DMS53 (cell line): ENCODE measurements at places on chromosomes 12 and 14.

GRCh38 chr14:96362071-96362964 is 823 bp downstream of the ATG2B start:
- peak; percentile 86 for DNase-seq

DNA sequence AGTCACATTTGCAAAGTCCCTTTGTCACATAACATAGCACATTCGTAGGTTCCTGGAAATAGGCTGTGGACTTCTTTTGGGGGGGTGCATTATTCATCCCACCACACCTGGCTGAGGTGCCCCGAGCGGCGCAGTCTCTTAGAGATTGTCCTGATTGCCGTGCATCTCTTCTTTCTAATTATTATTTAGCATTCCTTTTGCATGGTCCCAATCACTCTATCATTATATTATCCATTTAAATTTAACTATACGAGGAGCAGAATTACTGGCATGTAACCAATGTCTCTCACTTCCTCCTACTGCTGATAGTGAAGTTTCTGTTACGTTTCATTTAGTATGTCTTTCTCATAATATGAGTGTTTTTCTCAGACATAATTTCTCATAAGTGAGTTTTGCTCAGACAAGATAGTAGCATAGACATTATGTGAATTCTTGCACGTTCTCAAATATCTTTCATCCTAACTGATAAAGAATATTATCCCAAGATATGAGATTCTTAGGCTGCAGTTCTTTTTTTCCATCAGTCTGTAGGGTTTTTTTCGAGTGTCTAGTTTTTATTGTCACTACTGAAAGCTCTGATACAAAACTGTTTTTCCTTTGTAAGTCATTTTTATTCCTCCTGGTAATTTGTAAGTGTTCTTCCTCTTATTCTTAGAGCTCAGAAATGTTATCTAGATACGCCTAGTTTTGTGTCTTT is 444.3 kb downstream of the NELL2 start:
- no peak for DNase-seq

DNA sequence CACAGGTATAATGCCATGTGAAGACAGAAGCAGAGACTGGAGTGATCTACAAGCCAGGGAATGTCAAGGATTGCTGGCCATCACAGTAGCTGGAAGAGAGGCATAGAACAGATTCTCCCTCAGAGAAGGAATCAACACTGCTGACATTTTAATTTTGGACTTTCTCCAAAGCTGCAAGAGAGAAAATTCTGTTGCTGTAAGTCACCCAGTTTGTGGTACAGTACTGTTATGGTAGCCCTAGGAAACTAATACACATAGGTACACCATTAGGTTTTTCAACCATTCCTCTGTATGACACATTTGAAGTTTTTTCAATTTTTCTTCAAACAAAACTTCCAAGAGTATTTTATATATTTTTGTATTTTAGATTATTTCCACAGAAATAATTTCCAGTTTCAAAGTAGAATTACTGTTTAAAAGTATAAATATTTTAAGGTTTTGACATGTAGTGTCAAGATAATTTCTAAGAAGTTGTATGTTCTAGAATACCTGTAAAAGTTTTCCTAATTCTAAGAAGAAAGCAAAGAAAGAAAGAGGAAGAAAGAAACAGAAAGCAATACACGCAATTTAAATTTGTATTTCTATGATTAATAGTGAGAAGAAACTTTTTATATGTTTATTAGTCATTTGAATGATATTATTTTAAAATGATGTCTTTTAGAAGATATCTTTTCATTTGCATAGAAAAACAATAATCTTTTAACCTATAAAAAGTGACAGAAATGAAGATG is 64.9 kb upstream of the CATSPERB start:
- no peak for DNase-seq

DNA sequence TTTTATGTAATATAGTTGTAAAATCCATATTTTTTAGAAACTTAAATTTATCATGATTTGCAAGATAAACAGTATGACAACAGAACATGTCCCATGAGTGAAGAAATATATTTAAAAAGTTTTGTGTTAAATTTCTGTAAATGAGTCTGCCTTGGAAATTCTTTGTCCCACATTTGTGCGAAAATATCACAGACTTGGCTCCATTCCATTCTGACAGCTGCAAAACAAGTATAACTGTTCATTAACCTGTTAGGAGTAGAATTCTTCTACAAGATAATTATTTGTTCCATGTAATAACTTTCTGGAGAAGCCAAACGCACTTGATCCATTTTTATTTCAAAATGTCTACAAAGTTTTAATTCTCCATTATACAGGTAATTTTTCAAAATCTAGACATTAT is 37.9 kb downstream of the MDM1 start:
- DNase-seq, result no peak

DNA sequence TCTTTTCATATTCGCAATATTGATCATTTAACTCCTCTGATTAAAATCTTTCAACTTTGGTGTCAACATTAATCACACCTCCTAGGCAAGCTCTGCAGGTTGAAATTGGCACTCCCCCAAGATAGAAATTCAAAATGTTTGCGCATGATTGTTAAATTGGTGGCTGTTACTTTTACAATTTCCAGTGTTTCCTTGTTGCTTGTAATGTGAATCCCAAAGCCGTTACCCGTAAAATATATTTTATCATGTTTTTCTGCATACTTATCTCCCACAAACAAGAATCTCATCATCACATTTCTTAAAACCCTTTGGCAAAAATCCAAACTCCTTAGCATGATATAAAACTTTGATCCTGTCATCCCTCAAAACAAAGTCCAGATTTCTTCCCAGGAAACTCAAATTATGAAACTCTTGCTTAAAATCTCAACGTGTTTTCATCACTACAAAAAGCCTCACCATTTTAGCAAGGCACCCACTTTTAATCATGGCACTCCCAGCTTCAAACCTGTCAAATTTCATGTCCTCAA is 14.7 kb downstream of the RTL1 start:
- no peak for DNase-seq

- no peak for DNase-seq
Measured at GRCh38 chr12:125159702-125160101, 94.5 kb downstream of the AACS start.

- DNase-seq, result no peak
Measured at GRCh38 chr14:50348933-50349332, 36.8 kb downstream of the DMAC2L start.

- no peak for DNase-seq
Measured at GRCh38 chr12:54413284-54414190, 5.5 kb downstream of the ITGA5 start.

GRCh38 chr12:68206446-68206845 is 19.2 kb downstream of the IL26 start:
- DNase-seq, result peak; percentile 44

DNA sequence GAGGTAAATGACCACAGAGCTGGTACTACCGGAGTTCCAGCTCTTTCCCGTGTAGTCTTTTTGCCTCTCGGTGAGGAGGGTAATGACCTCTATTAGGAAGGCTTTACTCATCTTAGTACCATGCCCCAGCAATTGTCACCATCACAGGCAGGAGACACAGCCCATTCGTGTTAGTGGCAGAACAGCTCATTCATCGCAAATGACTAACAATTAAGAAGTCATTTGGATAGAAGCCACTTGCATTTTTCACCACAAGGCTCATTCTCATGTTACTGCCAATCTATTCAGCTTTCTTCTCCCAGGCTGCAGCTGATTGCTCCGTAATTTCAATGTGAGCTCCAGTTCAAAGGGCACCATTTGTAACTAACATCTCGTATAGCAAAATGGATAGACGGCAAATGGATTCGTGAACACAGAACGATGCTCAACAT is 718.8 kb upstream of the TMEM132C start:
- DNase-seq, result peak; percentile 26

- no peak for DNase-seq
Measured at GRCh38 chr12:84198294-84198946, 714.2 kb downstream of the SLC6A15 start.

DNA sequence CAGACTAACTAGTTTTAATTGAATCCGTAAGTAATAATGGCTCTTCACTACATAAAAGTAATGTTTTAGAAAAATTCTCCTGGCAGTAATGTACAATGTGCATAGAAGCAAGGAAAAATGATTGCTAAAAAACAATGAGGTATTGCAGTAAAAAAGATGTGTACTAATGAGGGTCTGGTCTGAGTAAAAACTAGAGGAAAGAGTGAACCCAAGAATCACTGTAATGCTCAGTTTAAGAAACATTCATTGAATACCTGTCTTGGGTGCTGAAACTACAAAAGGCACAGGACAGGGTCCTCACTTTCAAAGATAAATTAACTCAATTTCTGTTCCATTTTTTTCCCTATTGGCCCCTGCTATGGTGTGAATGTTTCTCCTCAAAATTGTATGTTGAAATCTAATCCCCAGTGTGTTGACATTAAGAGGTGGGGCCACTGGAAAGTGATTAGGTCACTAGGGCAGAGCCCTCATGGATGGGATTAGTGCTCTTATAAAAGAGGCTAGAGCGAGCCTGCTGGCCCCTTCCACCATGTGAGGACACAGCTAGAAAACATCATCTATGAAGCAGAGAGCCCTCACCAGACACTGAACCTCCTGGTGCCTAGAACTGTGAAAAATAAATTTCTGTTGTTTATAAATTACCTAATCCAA is 51.6 kb downstream of the RPS6KA5 start:
- peak; percentile 58 for DNase-seq

DNA sequence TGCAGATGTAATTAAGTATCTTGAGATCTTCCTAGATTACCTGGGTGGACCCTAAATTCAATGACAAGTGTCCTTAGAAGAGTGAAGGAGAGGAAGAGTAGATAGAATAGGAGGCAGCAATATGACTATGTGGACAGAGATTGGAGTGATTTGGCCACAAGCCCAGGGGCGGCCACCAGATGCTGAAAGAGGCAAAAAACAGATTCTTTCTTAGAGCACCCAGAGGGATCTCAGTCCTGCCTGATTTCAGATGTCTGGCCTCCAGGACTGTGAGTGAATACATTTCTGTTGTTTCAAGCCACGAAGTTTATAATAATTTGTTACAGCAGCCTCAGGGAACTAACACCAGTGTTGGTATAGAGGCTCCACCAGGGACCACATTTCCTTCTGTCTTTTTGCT is 67.3 kb downstream of the DACT1 start:
- DNase-seq, result no peak

DNA sequence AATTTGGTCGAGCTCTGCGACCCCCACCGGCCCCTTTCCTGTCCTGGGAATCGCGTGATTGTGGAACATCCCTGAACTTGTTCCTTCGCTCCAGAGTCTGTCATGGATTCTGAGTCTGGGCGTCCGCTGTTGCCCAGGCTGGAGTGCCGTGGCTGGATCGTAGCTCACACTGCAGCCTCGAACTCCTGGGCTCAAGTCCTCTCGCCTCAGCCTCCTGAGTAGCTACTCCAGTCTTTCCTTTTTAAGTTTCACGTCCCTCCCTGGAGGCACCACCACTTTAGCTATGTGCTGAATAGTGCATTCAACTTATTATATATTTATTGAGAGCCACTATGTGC is 698 bp downstream of the ACOT6 start:
- DNase-seq, result peak; percentile 65

GRCh38 chr14:33317675-33318074 is 379.0 kb downstream of the NPAS3 start:
- no peak for DNase-seq

GRCh38 chr12:68749861-68750260 is 3.9 kb downstream of the SLC35E3 start:
- no peak for DNase-seq

DNA sequence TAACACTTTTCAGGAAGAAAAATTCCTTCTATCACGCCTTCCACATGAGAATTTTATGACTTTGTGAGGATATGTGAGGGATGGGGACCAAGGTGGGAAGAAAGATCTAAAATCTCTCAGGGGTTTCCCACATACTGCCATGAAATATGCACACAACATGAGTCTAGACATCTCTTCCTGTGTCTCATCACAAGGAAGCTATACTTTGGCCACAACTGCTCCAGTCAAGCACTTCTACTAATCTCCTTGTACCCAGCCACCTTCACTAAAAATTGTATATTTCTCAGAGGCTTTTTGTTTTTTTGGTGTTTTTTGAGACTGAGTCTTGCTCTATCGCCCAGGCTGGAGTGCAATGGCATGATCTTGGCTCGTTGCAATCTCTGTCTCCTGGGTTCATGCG is 3.2 kb downstream of the OSBPL8 start:
- DNase-seq, result no peak

DNA sequence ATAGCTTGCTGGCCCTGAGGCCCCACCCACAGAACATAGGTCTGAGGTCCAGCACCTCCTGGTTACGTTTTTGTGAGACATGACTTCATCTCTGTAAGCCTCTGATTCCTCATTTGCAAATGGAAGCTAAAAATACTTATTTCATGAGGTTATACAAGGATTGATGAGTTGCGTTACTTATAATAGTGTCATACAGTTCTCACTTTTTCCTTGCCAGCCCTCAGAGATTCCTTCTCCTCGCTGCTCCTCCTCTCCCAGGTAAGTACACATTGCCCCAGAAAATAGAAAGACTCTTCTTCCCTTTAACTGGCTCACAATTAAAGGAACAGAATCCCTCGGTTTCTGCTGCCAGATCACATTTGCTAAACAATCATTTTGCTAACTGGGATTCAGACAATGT is 739.2 kb downstream of the VRK1 start:
- DNase-seq, result no peak

DNA sequence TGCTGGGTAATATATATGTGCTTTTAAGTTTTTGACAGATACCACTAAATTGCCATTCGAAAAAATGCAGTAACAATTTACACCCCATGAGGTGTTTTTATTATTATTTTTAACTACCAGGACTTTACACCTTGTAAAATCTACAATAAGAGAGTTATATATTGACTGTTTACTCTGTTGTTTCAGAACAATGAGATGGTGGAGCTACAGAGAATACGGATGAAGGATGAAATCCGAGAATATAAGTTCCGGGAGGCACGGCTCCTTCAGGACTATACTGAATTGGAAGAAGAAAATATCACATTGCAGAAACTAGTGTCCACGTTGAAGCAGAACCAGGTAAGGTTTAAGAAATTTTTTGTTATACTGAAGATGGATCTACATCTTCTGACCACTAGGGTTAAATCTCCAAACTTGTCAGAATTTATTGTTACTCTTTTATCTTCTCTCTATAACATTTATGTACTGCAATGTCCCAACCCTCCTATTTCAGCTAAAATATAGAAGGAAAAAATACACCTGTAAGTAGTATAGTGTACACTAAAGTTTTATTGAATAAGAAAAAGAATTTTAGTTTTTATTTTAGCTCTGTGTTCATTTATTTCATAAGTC is 105.4 kb upstream of the FGD4 start:
- no peak for DNase-seq

GRCh38 chr12:95634622-95635621 is 83.6 kb upstream of the USP44 start:
- peak; percentile 86 for DNase-seq

DNA sequence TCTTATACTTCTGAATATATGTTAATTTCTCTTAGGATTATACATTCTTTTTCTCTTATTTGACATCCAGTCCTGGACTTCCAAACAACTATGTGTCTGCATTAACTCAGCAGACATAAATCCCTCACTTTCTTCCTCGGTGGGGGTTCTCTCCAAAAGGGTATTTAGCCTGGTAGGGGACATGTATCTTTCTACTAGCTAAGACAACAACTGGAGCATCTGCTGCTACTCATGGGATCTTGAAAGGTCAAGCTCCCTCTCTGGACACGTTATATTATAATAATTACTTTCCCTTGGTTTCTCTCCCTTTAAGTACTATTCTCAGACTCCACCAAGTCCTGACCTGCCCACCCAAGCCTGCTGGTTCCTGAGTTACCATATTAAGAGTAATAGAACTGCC is 983.7 kb upstream of the FLRT2 start:
- no peak for DNase-seq

- DNase-seq, result no peak
Measured at GRCh38 chr12:32309811-32310736, 89.3 kb upstream of the FGD4 start.

GRCh38 chr14:49566714-49567113 is 19.5 kb downstream of the RPS29 start:
- no peak for DNase-seq

GRCh38 chr12:101773650-101774162 is 34.4 kb upstream of the SYCP3 start:
- DNase-seq, result peak; percentile 83
